ENCODE measurements at places on chromosomes 7 and 10. TPM values are rescaled to one million over a fixed set of nuclear protein-coding genes. Genes with fewer than 3 reads are reported as not detected.

PAPSS2 gene
- 58.5 TPM for total RNA-seq

GRCh38 chr7:100683659-100684533 lies 10.2 kb downstream of the GIGYF1 start:
- no peak for DNase-seq

GRCh38 chr10:88115407-88115806 lies 252.0 kb downstream of the PTEN start:
- no peak for DNase-seq

SEC61G gene
- total RNA-seq: 280 TPM

SLC29A4 gene
- total RNA-seq: 8.2 TPM

SPDYE11 gene
- total RNA-seq: not detected

DNA sequence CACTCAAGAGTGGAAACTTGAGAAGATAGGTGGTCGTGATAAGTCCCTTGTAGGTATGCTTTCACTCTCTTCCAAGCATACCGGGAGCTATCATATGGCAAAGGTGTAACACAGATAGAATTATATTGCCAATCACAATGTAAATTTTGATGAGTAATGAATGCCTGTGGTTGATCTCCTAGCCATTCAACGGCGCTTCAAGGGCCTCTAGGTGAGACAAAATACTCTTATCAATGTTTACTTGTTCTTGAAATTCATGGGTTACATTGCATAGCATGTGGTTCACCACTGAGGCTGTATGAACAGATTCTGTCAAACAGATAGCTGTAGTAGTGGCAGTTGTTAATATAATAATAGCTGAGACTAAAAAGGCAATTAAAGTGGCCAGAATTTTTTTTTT lies 82.4 kb downstream of the THSD7A start:
- DNase-seq: peak; percentile 36

DNA sequence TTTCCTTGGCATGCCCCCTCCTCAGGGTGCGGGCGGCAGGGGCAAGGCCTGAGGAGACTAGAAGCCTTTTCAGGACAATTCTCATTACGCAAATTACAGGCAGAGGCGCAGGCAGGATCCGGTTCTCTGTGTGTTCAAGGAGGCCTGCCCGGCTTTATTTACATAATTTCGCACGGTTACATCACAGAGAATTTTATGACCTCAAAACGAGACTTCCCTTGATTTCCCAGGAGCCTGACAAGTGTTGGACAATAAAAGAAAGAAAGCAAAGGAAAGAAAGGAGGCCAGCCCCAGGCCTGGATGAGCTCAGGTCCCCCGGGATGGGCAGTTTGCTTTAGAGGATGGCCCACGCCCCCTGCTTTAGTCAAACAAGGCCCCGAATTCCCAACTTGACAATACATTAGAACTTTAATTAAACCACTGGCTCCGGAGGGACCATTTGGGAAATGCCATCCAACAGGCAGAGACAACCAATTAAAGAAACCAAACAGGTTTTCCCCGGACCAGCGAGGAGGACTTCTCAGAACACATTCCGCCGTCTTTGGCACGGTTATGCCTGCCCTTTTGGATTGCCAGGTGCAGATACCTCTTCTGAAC lies 2.9 kb downstream of the MNX1 start:
- no peak for DNase-seq

CCDC172 gene
- total RNA-seq: not detected

ASB15 gene
- total RNA-seq: not detected

DNA sequence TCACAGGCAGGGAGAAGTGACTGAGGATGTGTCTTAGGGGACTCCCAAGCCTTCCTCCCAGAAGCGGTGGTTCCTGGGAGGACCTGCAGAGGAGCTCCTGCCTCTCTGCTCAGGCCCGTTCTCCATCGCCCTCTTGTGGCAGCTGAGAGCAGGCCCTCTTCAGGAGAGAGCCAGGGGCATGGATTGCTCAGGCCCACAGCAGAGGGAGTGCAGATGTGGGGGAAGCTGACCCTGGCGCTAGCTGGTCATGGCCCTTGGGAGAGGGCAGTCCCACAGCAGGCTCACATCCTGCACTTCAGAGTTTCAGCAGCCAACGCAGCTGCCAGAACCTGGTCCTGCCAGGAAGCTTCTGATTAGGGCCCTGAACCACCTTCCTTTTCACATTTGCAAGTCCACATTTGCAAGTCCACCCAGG lies 94.8 kb upstream of the TARP start:
- peak; percentile 30 for DNase-seq

GDF2 gene
- not detected for total RNA-seq

DNA sequence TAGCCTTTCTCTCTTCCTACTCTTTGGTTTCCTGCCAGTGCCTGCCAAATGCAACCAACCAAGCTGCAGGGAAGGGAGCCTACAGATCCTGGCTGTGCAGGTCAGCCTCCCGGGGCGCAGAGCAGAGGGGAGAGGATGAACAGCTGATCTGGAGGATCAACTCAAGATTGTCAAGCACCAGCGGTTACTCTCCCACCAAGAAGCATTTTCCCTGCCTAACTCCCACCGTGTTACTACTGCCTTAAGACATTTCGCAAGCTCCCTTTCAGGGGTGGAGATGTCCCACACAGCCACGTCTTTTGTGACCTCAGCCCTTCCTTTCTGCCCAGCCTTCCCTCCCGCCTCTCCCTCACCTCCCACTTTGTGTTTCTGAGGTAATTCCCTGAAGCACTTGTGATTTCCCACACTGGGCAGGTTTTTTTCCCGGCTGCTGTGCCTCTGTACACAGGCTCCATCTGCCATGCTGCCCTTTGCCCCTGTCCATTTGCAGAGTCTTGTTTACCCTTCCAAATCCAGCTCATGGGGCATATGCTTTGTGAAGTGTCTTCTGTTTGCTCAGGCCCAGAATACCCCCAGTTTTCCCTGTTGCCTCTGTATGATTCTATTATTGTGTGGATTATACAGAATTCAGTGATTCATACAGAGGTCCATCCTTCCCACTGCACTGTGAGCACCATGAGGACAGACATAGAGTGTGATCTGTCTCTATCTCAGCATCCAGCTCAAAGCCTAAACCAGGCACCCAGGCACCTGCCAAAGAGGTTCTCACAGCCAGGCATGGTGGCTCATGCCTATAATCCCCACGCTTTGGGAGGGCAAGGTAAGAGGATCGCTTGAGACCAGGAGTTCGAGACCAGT lies 40.9 kb upstream of the PAPSS2 start:
- no peak for DNase-seq

GRCh38 chr7:116451957-116452729 lies 47.4 kb upstream of the CAV2 start:
- DNase-seq: no peak
